ENCODE measurements at places on chromosomes 13 and 19. TPM values are rescaled to one million over a fixed set of nuclear protein-coding genes. Genes with fewer than 3 reads are reported as not detected.

The GJA3 gene
- 0.14 TPM for total RNA-seq

DNA sequence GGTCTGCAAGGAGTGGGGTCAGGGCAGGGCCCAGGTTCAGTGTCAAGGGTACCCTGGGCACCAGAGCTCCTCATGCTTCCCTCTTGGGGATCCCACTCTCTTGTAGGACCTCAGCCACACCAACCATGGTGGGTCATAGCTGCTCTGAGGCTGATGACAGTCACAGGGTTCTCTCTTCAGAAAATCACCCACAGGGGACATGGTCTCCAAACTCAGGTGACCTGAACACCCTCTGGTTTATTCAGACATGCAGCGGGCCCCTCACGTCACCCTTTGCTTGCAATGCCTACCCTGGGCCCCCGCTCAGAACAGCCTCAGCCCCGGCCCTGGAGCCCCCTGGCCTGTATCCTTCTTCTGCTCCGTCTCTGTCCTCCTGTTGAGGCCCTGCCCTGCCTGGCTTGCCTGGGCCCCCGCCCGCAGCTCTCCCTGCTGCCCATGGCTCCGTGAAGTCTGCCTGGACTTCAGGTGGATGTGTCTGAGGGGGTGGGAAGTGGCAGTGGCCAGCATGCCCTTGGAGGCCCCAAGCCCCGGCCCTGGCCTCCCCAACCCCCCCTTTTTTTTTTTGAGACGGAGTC is 20.4 kb downstream of the CHERP start:
- no peaks in the 10 kb centered on the region for H3K27me3 ChIP-seq
- no peak overlapping the region for H3K4me3 ChIP-seq
- no peak overlapping the region for H3K27ac ChIP-seq
- no peak for DNase-seq
- H3K4me1 ChIP-seq, result no peaks in the 10 kb centered on the region

- no peaks in the 10 kb centered on the region for H3K36me3 ChIP-seq
- no peaks in the 10 kb centered on the region for H3K27me3 ChIP-seq
- peaks cover 3% of the 10 kb centered on the region for H3K4me1 ChIP-seq
- H3K4me3 ChIP-seq, result no peak overlapping the region
These were observed 44.4 kb upstream of the SPATA13 start for GRCh38 chr13:24116131-24116530.

The FGF22 gene
- not detected for total RNA-seq

GRCh38 chr13:66778461-66778860 is 451.7 kb downstream of the PCDH9 start:
- H3K27ac ChIP-seq, result no peak overlapping the region
- no peak for DNase-seq
- H3K36me3 ChIP-seq, result no peaks in the 10 kb centered on the region
- H3K4me3 ChIP-seq, result no peak overlapping the region

GRCh38 chr13:95403349-95404140 is 102.3 kb upstream of the ABCC4 start:
- H3K36me3 ChIP-seq, result no peaks in the 10 kb centered on the region
- peaks cover 4% of the 10 kb centered on the region for H3K27me3 ChIP-seq
- H3K4me1 ChIP-seq, result peaks cover 7% of the 10 kb centered on the region
- DNase-seq, result no peak
- H3K27ac ChIP-seq, result no peak overlapping the region
- H3K4me3 ChIP-seq, result peak overlapping the region; percentile 22

DNA sequence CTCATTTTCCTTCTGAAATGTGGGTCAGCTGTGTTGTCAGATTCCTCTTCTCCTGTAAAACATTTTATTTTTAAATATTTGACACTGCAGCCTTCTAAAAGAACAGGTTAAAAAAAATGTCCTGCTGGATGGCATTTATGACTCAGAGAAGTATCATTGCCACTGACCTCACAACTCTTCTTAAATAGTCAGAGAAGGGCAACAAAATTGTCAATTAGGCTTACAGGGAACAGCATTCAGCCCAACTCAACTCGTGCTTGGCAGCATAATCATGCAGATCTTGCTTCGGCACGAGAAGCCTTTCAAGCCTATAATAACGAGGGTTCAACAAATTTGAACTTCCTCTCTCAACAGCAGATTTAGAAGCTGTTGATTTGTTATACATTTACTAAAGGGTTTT is 296.7 kb upstream of the DACH1 start:
- no peaks in the 10 kb centered on the region for H3K36me3 ChIP-seq
- no peak for DNase-seq
- no peak overlapping the region for H3K27ac ChIP-seq
- H3K4me3 ChIP-seq, result no peak overlapping the region
- no peaks in the 10 kb centered on the region for H3K27me3 ChIP-seq
- no peaks in the 10 kb centered on the region for H3K4me1 ChIP-seq

GRCh38 chr19:48020686-48021085 is 23.2 kb downstream of the CABP5 start:
- no peak for DNase-seq
- H3K4me1 ChIP-seq, result no peaks in the 10 kb centered on the region
- H3K27me3 ChIP-seq, result peaks cover 12% of the 10 kb centered on the region
- H3K36me3 ChIP-seq, result no peaks in the 10 kb centered on the region
- no peak overlapping the region for H3K27ac ChIP-seq
- no peak overlapping the region for H3K4me3 ChIP-seq

Measured in transverse colon (tissue), 4 donors.